ENCODE measurements at places on chromosomes 11 and 22.

DNA sequence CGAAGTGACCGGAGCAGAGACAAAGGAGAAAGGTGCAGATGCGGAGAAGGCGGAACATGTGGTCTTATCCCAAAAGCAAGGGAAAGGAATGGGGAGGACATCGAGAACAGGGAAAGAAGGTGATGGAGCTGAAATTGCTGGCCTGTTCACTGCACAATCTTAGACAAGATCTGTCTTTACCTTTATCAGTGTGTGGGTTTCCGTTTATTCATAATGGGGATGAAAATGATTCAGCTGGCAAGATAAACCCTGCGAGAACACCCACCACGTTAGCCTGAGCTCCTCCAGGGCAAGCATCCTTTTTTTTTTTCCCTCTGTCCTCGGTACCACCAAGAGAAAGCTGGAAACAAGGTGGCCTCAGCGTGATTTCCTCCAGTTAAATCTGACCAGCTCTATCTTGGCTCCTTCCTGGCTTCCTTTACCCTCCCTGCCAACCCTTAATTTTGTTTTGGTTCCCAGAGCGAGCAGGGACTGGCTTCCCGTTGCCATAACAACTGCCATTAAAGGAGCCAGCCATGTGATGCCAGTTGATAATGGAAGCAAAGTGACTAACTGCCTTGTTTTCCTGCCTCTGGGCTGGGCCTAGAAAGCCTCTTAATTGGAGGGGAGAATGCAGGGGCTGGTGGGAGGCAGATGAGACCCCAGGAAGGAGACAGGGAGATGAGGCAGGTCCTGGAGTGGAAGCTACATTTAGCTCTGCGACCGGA is 4.2 kb downstream of the SGSM1 start:
- DNase-seq, result no peak

- no peak for DNase-seq
These were observed 48.5 kb upstream of the DDI1 start for GRCh38 chr11:103987629-103988594.

DNA sequence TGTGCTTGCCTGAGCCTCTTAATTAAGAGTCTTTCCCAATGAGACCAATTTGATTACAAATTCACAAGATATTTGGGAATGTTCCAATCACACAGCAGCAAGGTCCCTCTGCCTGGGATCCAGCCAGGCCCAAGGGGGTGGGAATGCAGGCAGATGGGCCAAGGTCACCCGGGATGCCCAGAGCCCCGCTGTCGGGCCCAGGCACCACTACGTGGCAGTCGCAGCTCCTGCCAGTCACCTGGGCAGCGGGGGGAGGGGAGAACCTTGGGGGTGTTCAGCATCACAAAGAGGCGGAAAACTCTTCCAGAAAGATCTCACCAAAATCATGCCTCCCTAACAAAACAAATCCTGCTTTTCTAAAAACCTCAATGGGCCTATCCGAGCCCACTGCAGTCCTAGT is 30.9 kb downstream of the PPM1F start:
- no peak for DNase-seq

GRCh38 chr22:43861529-43861928 is 784 bp downstream of the SULT4A1 start:
- no peak for DNase-seq

GRCh38 chr11:110782616-110783015 is 70.4 kb upstream of the ARHGAP20 start:
- no peak for DNase-seq

GRCh38 chr22:44918925-44919392 is 90.8 kb downstream of the PHF21B start:
- DNase-seq, result no peak

GRCh38 chr11:82557274-82557673 is 176.4 kb downstream of the FAM181B start:
- DNase-seq, result no peak

DNA sequence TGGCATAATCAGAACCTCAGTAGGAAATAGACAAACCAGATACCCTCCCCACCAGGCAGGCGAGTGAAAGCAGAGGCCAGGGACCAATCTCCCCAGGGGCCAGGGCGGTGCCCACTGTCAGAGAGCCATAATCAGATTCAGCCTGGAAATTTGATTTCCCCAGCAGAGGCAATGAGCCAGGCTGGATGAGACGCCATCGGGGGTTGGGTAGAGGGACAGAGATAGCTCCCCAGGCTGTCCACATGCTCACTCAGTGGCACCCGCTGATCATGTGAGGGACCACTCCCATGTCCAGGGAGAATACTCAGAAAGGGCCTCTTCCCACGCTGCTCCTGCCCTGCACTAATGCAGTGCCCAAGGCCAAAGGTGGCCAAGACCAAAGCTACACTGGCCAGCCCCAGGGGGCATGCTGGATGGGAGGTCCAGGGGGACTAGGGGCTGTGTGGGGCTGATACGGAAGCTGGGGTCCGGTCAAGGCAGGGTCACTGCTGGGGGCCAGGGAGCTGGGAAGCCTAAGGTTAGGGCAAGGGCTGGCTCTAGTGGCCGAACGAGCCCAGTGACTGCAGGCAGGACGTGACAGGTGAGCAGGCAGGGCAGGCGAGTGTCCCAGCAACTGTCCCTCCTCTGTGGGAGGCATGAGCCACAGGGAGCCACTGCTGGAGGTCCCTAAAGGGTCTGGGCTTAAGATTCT is 19.8 kb downstream of the ARVCF start:
- DNase-seq, result no peak

DNA sequence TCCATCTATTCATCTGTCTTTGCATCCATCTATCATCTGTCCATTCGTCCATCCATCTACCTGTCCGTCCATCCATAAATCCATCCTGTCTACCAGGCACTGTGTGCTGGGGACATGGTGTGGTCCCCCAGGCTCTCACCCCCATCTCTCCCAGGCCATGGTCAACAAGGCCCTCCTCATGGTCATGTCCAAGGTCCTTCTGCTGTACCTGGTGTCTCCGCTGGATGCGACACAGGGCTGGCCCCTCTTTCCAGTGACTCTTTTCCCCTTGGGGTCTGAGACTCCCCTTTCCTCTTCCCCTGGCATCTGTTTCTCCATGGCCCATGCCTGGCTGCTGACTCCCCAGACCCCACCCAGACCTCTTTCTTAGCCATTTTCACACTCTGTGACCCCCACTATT is 4.5 kb downstream of the IGLL1 start:
- DNase-seq, result no peak

DNA sequence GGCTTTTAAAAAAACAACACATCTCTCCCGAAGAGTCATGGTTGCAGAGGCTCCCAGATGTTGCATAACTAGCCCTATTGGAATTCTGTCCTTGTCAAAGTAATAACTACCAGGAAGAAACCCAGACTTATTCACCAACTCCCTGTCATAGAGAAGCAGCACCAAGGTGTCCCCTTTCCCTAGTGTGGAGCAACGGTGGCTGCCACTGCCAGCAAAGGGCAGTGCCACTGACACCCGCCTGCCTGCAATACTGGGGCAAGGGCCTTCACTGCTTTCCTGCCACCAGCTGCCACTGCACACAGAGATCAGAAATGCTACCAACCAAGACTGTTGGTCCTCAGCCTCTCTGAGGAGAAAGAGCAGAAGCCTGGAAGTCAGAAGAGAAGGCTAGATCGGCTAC is 27.3 kb downstream of the NAP1L4 start:
- no peak for DNase-seq

DNA sequence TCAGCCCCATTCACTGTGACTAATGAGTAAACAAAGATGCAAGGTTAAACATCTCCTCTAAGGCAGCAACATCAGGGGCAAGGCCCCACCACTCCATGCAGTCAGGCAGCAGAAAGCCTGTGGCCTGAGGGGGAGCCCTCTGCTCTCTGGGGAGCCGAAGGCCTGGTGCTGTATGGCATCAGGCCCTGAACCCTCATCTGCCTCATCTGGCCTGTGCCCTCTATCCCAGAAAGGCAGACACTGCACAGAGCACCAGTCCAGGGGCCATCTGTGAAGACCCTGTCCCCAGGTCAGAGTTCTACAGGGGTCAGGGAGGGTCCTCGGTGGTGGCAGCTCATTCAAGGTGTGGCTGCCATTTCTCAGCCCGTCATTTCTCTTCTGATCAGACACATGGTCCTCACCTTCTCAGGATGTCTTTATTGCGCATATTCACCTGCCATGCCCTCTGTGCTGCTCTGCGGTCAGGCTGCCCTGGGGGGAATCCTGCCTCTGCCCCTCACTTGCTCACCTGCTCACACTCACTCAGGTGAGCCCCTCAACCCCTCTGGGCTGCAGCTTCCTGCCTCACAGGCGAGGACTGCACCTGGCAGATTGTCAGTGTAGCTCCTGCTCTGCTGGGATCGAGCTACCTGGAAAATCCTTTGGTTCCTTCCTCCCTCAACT is 103.1 kb upstream of the PITPNB start:
- DNase-seq, result no peak

DNA sequence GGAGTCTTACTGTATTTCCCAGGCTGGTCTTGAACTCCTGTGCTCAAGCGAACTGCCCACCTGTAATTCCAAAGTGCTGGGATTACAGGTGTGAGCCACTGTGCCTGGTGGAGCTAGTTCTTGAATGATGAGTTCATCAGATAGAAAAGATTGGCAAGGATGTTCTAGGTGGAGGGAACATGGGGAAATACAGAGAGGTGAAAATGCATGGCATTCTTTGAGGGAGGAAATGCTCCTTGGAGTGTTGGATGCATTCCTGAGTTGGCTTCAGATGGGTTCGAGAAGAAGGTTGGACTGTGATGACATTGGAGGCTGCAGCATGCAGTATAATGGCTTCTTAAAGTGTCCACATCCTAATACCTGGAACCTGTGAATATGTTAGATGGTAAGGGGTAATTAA is 4.4 kb downstream of the DDX10 start:
- no peak for DNase-seq

- no peak for DNase-seq
These were observed 45.8 kb upstream of the FGF3 start for GRCh38 chr11:69864686-69865661.

DNA sequence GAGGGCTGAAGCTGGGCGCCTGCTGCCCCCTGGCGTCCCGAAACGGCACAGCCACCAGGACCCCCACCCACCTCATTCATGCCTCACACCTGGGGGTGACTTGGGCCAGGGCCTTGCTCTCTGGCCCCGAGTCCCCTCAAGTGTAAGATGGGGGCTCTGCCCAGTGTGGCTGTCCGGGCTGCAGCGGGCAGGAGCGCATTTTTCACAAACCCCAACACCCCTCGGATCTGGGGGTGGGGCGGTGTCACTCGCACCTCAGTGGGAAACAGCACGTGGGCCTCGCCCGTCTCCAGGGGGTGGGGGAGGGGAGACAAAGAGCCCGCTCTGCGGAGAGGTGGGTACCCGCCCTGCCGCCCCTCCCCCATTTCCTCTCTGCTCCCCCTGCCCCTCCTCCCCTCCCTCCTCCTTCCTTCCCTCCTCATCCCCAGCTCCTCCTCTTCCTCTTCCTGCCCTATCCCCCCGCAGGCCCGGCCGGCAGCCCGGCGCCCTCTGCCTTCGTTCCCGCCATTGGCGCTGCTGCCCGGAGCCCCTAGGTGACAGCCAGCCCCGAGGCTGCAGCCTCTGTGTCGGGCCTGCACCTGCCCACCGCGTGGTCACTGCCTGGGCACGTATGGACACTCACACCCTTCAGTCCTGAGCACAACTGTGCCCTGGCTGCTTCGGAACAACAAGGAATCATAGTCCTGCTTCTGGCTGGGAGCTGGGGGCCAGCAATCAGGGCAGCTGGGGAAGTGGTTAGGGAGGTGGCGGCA is 6.8 kb upstream of the CDKN1C start:
- no peak for DNase-seq

DNA sequence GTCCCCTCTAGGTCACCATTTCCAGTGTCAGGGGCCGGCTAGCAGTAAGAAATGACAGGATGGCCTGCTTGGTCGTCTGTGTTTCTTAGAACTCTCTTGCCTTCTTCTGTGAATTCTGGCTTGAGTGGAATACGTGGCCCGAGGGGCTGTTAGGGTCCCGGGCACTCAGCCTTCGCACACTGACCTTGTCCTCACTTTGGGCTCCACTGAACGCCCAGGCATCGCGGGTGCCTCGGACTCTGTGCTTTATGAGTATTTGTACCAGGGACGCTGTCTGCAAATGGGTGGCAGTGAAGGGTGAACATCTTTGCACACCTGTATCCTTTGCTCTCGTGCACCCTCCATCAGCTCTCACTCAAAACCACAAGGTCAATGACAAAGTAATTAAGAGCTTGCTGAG is 123.4 kb upstream of the ANO1 start:
- DNase-seq, result no peak

Data from stimulated activated CD8-positive, alpha-beta memory T cell treated with anti-CD3 and anti-CD28 coated beads, Interleukin-7, amount 100 ng/mL, for 1 hour (primary cell).